ENCODE measurements at places on chromosomes 7 and 10.

GRCh38 chr7:71801976-71802375 is 610.2 kb downstream of the CALN1 start:
- no peak overlapping the region for H3K27ac ChIP-seq
- H3K27me3 ChIP-seq: no peaks in the 10 kb centered on the region
- DNase-seq: no peak
- H3K36me3 ChIP-seq: no peaks in the 10 kb centered on the region
- no peak overlapping the region for H3K4me3 ChIP-seq

DNA sequence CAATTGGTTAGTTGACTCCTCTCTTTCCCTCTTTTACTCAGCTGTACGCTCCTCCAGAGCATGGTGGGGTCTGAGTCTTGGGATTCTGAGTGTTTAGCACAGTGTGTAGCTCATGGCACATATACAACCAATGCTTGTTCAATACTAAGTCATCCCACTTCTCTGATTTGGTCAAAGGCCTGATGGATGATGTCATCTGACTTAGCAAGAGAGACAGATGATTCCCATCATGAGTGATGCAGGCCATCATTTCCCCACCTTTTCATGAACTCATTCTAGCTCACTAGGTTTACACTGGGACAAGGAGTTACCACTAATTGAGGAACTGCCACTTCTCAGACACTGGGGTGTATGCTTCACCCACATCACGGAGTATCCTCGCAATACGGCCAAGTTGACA is 3.8 kb downstream of the ICA1 start:
- H3K27me3 ChIP-seq: peaks cover 12% of the 10 kb centered on the region
- no peak overlapping the region for H3K4me3 ChIP-seq
- H3K27ac ChIP-seq: no peak overlapping the region
- H3K36me3 ChIP-seq: no peaks in the 10 kb centered on the region

DNA sequence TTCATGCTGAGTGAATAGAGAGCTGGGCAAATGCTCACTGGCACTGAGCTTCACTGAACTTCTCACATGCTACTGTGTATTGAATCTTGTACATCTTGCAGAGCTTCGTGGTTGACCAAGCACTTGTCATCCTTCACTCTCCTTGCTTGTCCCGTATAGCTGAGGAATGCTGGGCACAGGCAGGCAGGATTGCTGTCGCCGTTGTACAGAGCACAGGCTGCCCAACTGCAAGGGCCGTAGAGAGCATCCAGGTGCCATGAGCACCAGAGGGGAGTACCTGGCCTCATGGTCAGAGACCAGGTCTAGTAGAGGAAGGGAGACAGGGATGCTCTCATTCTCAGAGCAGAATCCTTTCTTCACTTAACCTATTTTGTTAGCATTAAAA is 99.8 kb upstream of the RET start:
- no peak overlapping the region for H3K4me3 ChIP-seq
- no peaks in the 10 kb centered on the region for H3K27me3 ChIP-seq
- H3K36me3 ChIP-seq: no peaks in the 10 kb centered on the region
- no peak for DNase-seq

- no peak overlapping the region for H3K27ac ChIP-seq
- H3K36me3 ChIP-seq: no peaks in the 10 kb centered on the region
- no peaks in the 10 kb centered on the region for H3K27me3 ChIP-seq
- H3K4me3 ChIP-seq: no peak overlapping the region
- DNase-seq: no peak
Observed at GRCh38 chr10:100138921-100139496, 46.8 kb downstream of the ERLIN1 start.

GRCh38 chr7:153638821-153639435 is 413.3 kb upstream of the DPP6 start:
- H3K27ac ChIP-seq: no peak overlapping the region
- H3K4me1 ChIP-seq: no peaks in the 10 kb centered on the region
- no peak overlapping the region for H3K4me3 ChIP-seq

DNA sequence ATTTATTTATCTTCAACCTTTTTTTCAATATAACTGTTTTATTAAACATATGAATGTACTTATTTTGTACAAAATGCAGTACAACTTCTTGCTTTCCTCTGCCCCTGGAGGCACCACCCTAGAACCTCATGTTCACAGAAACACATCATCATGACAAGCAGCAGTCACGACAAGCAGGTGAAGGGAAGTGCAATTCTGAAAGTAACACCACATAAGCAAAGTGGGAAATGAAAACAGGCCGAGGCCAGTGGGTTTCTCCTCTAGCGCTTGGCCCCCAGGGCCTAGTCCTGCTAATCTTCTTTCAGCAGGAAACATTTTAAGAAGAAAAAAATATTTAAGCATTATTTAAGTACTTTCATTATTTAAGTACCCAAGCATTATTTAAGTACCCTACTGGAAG is 598.1 kb downstream of the SH2D4B start:
- no peaks in the 10 kb centered on the region for H3K4me1 ChIP-seq
- no peaks in the 10 kb centered on the region for H3K27me3 ChIP-seq
- no peak overlapping the region for H3K27ac ChIP-seq
- no peak for DNase-seq
- no peak overlapping the region for H3K4me3 ChIP-seq
- no peaks in the 10 kb centered on the region for H3K36me3 ChIP-seq

GRCh38 chr7:99086532-99086931 is 57.4 kb downstream of the SMURF1 start:
- H3K27ac ChIP-seq: no peak overlapping the region
- no peak for DNase-seq
- H3K4me3 ChIP-seq: no peak overlapping the region

DNA sequence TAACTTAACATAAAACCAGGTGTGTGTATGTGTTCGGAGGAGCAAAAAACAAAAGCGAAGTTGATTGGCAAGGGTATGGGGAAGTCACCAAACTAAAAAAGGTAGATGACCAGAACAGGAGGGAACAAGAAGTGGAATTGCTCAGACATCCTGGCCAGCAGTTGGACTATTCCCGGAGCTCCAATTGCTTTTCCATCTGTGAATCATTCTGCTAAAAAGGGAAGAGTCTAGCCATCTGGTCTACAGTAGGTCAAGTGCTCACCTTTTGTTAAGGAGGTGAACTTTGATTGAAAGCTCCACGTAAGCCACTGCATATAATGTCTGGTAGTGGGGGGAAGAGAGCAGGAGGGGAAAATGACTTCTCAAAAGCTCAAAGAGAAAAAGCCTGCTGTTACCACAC is 50.0 kb upstream of the BET1 start:
- no peak for DNase-seq
- H3K27ac ChIP-seq: no peak overlapping the region
- no peaks in the 10 kb centered on the region for H3K4me1 ChIP-seq
- no peaks in the 10 kb centered on the region for H3K36me3 ChIP-seq
- H3K27me3 ChIP-seq: peaks cover 4% of the 10 kb centered on the region
- no peak overlapping the region for H3K4me3 ChIP-seq

DNA sequence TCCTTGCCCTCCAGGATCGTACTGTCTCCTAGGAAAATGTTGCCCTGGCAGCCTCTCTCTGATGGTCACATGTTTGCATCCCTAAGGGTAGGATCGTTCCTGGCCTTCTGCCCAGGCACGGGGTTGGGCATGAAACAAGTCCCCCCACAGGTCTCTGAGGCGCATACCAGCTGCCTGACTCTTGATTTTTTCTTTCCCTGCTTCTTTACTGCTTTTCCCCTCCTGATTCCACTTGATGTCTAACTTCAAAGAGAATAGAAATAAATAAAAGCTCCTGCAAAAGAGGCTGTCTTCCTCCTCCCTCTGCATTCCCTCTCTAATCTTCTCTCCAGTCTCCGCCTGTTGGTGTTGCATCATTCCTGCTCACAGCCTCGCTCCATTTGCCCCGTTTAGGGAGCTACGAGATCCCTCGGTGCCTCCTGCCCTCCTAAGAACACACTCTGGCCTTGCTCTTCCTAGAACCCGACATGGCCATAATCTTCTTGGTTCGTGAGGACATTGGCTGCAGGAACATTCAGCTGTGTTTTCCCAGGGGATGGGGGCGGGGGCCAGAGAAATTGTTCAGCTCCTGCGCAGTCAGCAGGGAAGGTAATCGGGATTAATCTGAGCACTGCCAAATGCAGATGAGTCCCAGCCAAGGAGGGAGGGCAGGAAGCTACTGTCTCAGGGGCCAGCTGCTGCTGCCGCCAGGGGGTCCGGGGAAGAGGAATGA is 26.0 kb downstream of the LEP start:
- no peak overlapping the region for H3K27ac ChIP-seq
- no peak overlapping the region for H3K4me3 ChIP-seq
- no peak for DNase-seq
- H3K27me3 ChIP-seq: peaks cover 4% of the 10 kb centered on the region
- no peaks in the 10 kb centered on the region for H3K36me3 ChIP-seq

DNA sequence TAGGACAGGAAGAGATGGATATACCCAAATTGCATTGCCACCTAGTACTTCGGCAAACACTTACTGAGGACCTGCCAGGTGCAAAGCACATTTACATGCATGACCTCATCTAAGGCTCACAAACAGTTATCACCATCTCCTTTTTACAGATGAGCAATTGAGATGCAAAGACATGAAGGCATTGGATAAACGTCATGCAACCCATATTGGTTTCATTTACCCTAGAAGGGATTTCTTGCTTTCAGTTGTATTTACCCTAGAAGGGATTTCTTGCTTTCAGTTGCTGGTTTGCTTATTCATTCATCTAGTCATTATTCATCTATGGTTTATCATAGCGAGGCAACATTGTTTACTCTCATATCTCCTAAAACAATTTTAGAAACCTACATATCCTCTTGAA is 52.2 kb downstream of the STEAP1B start:
- DNase-seq: no peak
- no peaks in the 10 kb centered on the region for H3K36me3 ChIP-seq
- no peaks in the 10 kb centered on the region for H3K27me3 ChIP-seq
- H3K27ac ChIP-seq: no peak overlapping the region

- DNase-seq: no peak
- no peak overlapping the region for H3K4me3 ChIP-seq
- no peaks in the 10 kb centered on the region for H3K27me3 ChIP-seq
- H3K36me3 ChIP-seq: no peaks in the 10 kb centered on the region
- no peak overlapping the region for H3K27ac ChIP-seq
Observed at GRCh38 chr10:69242040-69242851, 22.1 kb downstream of the HKDC1 start.

DNA sequence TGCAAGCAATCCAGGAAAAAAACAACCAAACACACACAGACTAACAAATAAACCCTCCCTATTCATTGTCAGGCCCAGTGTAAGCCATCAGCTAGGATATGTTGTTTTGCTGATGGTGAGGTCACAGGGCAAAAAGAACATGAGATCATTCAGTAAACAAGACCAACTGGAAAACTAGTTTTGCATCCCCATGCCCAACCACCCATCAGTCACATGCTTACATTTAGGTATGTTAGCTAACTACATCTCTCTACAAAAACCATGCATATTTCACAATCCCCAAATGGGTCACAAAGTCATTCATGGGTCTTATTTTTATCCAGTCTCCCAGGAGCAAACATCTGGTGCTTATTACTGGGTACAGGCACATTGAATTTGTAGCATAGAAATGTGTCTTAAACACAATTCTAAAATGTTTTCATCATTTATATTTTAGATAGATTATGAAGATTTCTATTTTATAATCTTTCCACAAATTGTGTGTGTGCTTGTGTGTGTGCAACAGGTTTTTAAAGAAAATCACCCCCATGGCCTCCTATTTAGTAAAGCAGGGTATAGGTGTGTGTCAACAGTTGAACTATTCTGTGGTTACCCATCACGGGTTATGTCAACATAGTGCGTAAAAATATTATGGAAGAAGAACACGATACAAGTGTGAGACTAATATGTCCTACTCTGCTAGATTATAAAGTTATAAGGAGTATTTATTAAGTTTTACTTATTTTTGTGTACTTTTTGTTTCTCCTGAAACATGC is 103.8 kb upstream of the AKR1E2 start:
- H3K27me3 ChIP-seq: no peaks in the 10 kb centered on the region
- no peak overlapping the region for H3K4me3 ChIP-seq
- no peaks in the 10 kb centered on the region for H3K4me1 ChIP-seq
- DNase-seq: no peak
- H3K36me3 ChIP-seq: no peaks in the 10 kb centered on the region

DNA sequence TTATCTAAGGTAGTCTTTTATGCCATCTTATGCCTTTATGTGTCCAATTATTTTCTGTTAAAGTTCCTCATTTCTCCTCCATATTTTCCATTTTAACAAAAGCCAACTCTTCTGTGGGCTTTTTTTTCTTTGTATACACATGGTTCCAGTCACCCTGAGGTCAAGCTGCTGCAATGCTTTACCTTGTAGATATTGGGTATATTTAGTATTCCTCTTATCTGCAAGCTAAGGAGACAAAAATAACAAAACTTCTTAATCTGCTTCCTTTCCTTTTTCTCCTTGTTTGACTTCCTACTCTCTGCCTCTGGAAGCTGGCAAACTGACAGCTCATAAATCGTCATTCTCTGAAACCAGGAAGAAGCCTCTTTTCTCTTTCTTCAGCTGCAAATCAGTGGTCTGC is 885.0 kb upstream of the LRRN3 start:
- H3K27me3 ChIP-seq: no peaks in the 10 kb centered on the region
- H3K4me3 ChIP-seq: no peak overlapping the region
- DNase-seq: no peak

DNA sequence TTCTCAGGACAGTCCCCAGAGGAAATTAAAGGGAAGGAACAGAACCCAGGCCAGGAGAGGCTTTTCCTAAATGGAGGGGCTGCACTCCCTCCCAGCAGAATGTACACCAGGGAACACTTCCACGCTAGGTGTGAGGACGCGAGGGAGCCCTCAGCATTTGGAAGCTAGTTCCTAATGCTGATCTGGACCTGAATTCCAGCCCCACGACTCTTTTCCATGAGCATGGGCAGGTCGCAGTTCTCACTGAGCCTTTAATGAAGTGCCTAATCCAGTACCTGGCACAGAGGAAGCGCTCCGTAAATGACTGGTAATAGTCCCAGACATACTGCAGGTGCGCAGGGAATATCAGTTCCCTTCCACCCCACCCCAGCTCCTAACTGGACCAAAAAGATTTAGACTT is 1.1 kb downstream of the ALOX5 start:
- H3K27ac ChIP-seq: no peak overlapping the region
- peaks cover 20% of the 10 kb centered on the region for H3K4me1 ChIP-seq
- no peak overlapping the region for H3K4me3 ChIP-seq
- no peak for DNase-seq

DNA sequence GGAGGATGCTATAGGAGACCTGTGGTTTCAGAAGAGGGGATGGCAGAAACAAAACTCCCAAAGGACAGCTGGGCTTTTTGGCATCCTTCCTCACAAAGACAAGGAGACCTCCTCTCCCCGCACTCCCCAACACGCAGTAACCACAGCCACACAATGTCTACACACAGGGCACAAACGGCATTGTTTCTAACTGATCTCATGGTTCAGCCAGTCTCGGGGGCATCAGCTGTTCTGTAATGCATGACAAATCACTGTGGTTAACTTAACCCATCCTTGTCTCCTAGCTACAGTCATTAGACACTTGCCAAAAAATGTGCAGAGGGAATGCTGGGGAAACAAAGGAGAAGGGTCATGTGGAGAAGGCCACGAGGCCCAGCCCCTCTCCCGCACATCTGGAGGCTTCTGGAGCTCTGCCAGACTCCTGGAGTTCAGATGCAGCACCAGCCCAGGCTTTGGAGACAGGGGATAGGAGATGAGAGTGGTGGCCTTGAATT is 7.6 kb upstream of the ADAMTS14 start:
- DNase-seq: no peak
- no peaks in the 10 kb centered on the region for H3K36me3 ChIP-seq
- H3K27me3 ChIP-seq: peaks cover 5% of the 10 kb centered on the region
- H3K4me1 ChIP-seq: no peaks in the 10 kb centered on the region
